ENCODE measurements at places on chromosomes 2 and 18.

GRCh38 chr2:37674946-37675345 is 3.5 kb upstream of the CDC42EP3 start:
- no peak for DNase-seq

DNA sequence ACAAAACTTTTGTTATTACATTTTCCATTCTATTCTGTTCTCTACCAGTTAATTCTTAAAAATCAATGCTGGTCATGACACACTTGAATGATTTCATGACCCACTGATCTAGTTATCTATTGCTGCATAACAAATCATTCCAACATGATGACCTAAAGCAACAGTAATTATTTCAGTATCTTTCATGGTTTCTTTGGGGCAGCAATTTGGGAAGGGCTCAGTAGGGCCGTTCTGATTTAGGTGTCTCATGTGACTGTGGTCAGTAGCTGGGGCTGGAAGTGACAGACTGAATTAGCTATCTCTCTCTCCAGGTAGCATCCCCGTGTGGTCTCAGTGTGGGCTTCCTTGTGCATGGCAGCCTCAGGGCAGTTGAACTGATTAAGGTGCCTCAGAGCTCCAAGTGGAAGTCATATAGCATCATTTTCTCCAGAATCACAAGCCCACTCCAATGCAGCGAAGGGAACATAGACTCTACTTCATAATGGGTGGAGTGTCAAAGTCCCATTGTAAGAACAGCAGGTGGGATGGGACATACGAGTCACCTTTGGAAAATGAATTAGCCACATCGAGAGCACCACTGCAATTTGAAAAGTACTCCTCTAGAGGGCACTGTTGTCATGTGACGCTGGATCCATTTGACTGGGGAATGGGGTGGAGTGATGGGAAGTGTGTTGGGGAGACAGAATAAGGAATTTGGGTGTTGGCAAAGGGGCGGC is 39.1 kb upstream of the FAM136A start:
- peak; percentile 1 for DNase-seq

- no peak for DNase-seq
Measured at GRCh38 chr2:121735518-121736074, 1.1 kb downstream of the NIFK start.

DNA sequence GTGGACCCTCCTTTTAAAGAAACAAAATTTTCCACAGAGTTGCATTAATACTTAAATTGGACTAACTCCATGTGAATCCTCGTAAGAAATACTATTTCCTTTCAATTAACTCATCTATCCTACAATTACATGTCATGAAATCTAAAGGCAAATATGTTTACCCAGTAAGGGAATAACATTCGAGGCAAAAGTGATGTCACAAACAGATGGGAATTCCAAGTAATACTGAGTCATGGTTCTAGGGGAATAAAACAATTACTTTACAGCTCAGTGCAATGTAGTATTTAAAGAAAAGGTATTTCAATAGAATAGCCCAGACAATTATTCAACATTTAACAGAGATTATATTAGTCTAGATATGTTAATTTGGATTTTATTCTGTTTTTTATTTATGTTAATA is 205.8 kb downstream of the ZNF385B start:
- no peak for DNase-seq

DNA sequence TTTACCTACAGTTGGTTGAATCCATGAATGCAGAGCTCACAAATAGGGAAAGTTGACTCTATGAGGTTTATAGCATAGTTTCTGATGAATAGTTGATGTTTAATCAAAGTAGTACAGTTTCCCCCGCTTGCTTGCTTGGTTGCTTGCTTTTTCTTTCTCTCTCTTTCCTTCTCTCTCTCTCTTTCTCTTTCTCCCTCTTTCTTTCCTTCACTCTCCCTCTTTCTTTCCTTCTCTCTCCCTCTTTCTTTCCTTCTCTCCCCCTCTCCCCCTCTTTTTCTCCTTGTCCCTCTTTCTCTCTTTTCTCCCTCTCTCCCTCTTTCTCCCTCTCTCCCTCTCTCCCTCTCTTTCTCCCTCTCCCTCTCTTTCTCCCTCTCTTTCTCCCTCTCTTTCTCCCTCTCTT is 999.9 kb upstream of the CELF4 start:
- DNase-seq, result no peak

GRCh38 chr18:74331404-74331803 is 15.8 kb downstream of the C18orf63 start:
- no peak for DNase-seq

DNA sequence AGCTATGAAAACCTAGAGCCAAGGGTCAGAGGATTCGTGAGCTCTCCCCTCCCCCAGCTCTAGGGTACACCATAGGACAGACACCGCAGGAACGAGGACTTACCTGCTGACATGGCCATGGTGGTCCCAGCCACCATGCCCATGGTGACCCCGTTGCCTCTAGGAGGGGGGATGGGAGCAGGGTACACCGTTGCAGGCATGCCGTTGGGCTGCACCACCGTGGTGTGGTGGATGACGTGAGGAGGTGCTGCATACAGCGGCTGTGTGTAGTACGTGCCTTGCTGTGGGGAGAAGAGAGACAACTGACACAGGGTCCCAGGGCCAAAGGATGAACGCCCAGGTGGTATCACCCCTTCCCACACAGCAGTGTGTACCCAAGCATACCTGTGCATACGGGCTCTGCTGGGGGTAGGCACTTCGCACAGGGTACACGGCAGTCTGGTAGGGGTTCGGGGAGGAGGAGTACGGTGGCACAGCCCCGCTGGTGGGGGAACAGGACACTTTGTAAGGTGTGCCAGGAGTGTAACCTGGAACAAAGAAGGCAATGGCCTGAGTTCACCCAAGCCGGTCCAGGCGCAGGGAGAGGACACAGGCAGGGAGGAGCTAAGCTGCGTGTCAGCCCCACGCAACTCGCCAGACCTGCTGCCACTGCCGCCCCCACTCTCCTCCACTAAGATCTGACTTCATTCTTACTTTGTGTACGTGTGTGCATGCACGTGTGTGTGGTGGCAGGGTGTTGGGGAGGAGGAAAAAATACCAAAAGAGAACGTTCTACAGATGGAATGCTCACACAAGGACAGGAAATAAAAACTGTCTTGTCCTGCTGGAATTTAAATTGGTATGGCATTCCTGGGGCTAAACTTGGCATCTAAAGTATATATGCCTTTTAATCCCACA is 37.8 kb downstream of the FAM168B start:
- DNase-seq, result no peak

- DNase-seq, result no peak
Measured at GRCh38 chr2:12196495-12196894, 450.1 kb downstream of the LPIN1 start.

DNA sequence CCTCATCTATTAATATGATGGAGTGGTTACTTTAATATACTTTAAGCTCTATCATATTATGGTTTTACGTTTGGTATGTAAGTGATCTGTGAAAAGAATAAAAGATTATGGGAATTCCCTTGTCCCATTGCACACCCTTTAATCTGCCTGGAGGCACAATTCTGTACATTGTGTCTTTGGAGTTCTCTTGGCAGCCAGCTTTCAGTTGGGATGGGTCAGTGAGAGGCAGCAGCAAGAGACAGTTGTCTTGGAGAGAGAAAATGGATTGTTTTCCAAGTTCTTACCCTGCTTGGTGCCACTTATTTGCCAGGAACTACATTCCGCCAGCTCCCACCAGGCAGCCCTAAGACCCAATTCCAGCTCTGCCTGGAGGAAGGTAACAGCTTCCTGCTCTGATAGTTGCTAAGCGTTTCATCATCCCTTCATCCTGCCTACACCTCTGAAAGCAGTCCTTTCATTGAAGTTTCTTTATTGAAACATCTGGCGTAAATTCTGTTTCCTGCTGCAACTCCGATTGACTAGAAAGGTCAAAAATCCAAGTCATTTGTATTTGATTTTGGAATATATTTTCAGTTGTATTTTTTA is 365.2 kb downstream of the AKAIN1 start:
- no peak for DNase-seq

DNA sequence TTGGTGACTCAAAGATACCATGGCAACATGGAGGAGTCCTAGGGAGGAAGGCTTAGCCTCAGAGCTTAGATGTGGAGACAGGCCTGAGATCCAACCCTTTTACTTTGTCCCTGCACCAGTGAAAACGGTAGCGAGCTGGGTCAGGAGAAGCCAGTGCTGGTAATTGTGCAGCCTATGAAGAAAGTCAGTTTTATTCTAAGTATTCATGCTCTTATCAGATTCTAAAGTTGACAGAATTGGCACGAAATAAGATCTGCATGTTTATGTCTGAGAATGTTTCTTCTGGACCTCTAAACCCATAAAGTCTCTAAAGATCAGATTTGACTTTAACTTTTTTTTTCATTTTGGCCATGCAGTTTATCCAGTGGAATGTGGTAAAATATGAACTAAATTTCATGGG is 93.8 kb downstream of the SCG2 start:
- no peak for DNase-seq

- DNase-seq, result no peak
Measured at GRCh38 chr18:25517881-25518715, 166.1 kb upstream of the ZNF521 start.

GRCh38 chr2:108825254-108825653 is 38.7 kb downstream of the CCDC138 start:
- no peak for DNase-seq

- no peak for DNase-seq
Measured at GRCh38 chr2:210873631-210874030, 317.2 kb downstream of the CPS1 start.

- no peak for DNase-seq
Measured at GRCh38 chr18:29084120-29084519, 907.2 kb upstream of the CDH2 start.

- DNase-seq, result no peak
Measured at GRCh38 chr2:178108176-178108575, 4.1 kb upstream of the RBM45 start.

GRCh38 chr2:110747522-110748488 is 15.4 kb downstream of the ACOXL start:
- DNase-seq, result no peak

DNA sequence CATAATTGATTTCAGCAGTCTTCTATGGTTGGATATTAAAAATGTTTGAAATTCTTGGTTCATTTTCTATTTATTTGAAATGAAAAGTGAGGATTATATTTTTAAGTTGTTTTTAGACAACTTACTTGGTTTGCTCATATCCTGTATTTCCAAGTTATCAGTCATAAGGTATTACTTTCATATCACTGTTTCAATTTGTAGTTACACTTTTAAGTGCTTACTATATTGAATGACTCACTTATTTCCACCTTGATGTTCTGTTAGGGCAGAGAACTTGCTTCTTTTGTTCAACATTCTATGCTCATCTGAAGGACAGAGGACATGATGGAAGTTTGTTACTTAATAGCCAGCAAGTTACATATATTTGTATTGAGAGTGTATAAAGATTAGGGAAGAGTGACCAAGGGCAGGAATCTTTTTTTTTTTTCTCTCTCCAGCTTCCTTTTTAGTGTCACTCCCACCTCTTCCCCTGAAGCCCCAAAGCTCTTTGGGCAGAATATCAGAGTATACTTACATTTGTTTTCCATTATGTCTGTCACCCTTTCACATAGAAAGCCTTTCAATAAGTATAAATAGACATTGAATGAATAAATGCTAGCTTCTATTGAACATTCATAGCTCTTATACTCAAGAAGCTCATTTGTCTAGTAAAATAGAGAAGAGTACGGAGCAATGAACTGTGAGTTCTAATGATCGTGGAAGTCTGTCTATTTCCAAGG is 28.1 kb downstream of the PIK3C3 start:
- no peak for DNase-seq

DNA sequence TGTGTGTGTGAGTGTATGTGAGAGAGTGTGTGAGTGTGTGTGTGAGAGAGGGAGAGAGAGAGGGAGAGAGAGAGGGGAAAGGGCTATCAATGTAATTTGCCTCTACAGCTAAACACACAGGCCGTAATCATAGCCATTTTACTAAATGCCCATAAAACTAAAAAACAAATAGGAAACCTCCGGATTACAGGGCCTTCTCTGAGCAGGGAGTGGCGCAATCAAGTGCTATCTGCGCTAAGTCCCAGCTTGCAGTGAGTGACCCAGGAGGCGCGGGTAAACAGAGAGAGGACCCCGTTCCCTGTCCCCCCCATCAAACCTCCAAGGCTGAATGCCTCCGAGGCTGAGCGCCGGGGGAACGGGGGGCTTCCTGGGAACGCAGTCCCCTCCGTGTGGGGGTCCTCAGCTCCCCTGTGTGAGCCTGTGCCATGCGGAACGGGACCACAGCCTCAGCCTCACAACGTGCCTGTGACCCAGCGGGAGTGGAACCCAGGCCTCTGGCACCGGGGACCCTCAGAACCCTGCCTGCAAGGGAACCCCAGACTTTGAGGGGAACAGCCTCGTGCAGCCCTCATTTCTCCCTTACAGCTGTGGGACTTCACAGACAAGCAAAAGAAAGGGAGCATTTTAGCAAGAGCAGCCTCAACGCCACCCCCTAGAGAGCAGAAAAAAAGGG is 54.7 kb upstream of the ID2 start:
- DNase-seq, result no peak

DNA sequence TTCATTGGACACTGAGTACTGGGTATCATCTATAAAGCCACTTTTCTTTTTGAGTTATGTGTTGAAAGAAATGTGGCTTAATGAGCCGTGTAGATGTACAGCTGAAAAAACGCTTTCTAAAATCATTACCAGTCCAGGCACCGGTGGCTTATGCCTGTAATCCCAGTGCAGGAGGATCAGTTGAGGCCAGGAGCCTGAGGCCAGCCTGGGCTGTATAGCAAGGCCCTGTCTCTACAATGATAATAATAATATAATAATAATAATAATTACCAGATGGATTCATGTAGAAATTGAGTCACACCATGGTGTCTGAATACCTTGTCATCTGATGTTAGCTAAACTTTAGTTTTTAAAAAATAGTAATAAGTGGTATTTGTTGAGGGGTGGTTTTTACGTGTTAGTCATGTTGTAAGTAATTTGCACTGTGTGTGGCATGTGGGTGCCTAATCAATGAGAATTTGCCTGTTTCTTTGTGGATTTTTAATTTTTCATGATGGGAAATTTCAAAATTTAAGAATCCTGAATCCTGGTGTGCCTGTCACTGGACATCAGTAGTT is 30.1 kb downstream of the NCK2 start:
- no peak for DNase-seq

GRCh38 chr2:71457923-71458322 is 4.6 kb downstream of the DYSF start:
- DNase-seq, result no peak

DNA sequence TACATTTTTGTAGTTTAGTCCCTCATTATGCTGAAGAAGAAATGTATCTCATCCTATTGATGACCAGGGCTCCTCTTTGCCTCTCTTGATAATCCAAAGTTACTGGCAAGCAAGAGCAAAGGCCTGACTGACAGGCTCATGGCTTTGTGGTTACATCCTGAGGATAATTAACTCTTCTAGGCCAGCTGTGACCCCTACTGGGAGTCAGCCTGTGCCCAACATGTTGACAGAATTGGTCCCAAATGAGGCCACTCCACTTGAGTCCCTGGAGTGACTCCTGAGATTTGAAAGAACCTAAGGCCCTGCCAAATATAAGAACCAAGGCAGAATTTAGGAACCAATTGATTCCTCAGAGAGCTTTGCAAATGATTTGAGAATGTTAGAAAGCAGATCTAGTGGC is 973.8 kb upstream of the CELF4 start:
- DNase-seq, result no peak

- no peak for DNase-seq
Measured at GRCh38 chr2:48717846-48718245, 37.7 kb downstream of the LHCGR start.

GRCh38 chr2:128490321-128490720 is 171.7 kb upstream of the HS6ST1 start:
- DNase-seq, result no peak

GRCh38 chr2:230931556-230932231 is 6.7 kb upstream of the GPR55 start:
- no peak for DNase-seq

Measured in stimulated activated CD4-positive, alpha-beta T cell treated with anti-CD3 and anti-CD28 coated beads, TNF-alpha, amount 100 ng/mL, for 1 hour (primary cell).